ENCODE measurements at places on chromosomes 3 and 15.

DNA sequence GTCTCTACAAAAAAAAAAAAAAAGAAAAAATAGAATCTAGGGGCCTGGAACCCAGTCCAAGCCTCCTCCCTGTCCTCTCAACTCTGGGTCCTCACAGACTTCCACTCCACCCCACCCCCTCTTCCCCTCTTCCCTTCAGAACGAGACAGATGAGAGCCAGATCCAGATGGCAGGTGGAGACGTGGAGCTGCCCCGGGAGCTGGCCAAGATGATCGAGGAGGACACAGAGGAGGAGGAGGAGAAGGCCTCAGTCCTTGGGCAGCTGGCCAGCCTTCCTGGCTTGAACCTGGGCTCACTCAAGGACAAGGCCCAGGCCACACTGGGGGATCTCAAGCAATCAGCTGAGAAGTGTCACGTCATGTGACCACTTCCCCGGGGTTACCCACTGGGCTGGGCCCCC lies 3.6 kb downstream of the CPLX3 start:
- DNase-seq = no peak

- no peak for DNase-seq
Measured at GRCh38 chr3:31196881-31197364, 302.5 kb upstream of the GADL1 start.

- DNase-seq = no peak
Measured at GRCh38 chr3:176554264-176554663, 643.0 kb downstream of the TBL1XR1 start.

DNA sequence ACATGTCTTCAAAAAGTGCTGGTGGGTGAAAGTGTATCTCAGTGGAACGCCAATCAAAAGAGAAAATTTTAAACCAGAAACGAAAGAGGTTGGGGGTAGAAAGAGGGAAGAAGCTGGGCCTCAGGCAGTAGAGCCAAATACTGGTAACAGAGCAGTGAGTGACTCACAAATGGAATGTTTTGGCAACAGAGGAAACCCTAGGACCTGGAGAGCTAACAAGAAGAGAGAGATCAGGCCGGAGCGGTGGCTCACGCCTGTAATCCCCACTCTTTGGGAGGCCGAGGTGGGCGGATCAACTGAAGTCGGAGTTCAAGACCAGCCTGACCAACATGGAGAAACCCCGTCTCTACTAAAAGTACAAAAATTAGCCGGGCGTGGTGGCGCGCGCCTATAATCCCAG lies 450.8 kb upstream of the NAALADL2 start:
- DNase-seq = no peak
